Activated naive CD4-positive, alpha-beta T cell treated with anti-CD3 and anti-CD28 coated beads, Interleukin-2, amount 10 ng/mL, durations not matched to agents 5 hours and 36 hours (primary cell): ENCODE measurements at places on chromosomes 5 and 9. TPM values are rescaled to one million over a fixed set of nuclear protein-coding genes. Genes with fewer than 3 reads are reported as not detected.

Gene TNIP1
- total RNA-seq, result 143 TPM

Gene KCNV2
- total RNA-seq, result not detected

Gene ORM1
- total RNA-seq, result not detected

Gene PRRC1
- total RNA-seq, result 49.3 TPM

Gene DIMT1
- 27.1 TPM for total RNA-seq

Gene PAPPA
- 0.10 TPM for total RNA-seq

Gene ZNF483
- total RNA-seq, result 3.2 TPM

Gene MCTP1
- not detected for total RNA-seq

Gene SV2C
- total RNA-seq, result 0.02 TPM

Gene MYMK
- not detected for total RNA-seq

Gene TXNDC8
- total RNA-seq, result not detected

Gene ITK
- total RNA-seq, result 313 TPM

Gene ZNF300
- 0.93 TPM for total RNA-seq

Gene TAF1L
- total RNA-seq, result 0.03 TPM

Gene SPINK6
- not detected for total RNA-seq

Gene LIX1
- total RNA-seq, result not detected

Gene GABRB2
- total RNA-seq, result not detected

Gene RALGPS1
- 2.7 TPM for total RNA-seq

Gene ANKRD34B
- not detected for total RNA-seq

Gene FAM240B
- not detected for total RNA-seq

Gene PCDHGB6
- total RNA-seq, result 0.05 TPM

Gene TEX48
- not detected for total RNA-seq

Gene SGCD
- not detected for total RNA-seq

Gene SLC22A4
- not detected for total RNA-seq

Gene CCDC192
- total RNA-seq, result not detected

Gene MSMP
- not detected for total RNA-seq

Gene C9orf153
- total RNA-seq, result not detected

Gene CAMSAP1
- 23.8 TPM for total RNA-seq

Gene TSSK1B
- total RNA-seq, result not detected

Gene ACER2
- 2.6 TPM for total RNA-seq

Gene ANKRD20A1
- 0.43 TPM for total RNA-seq

Gene REEP2
- total RNA-seq, result 0.60 TPM

Gene RASA1
- total RNA-seq, result 20.1 TPM

Gene SHISAL2B
- not detected for total RNA-seq

Gene TAF11L5
- not detected for total RNA-seq

Gene WDR5
- total RNA-seq, result 35.3 TPM

Gene UNC13B
- total RNA-seq, result 0.45 TPM

Gene SPINK13
- not detected for total RNA-seq

Gene WDR38
- not detected for total RNA-seq

Gene CACNA1B
- not detected for total RNA-seq

Gene APBA1
- total RNA-seq, result 0.35 TPM

Gene GPR150
- total RNA-seq, result 1.6 TPM

Gene CARD9
- 0.22 TPM for total RNA-seq

Gene TSLP
- total RNA-seq, result 0.18 TPM
